Bladder microvascular endothelial cell (primary cell): ENCODE measurements at places on chromosomes 12 and 14. TPM values are rescaled to one million over a fixed set of nuclear protein-coding genes. Genes with fewer than 3 reads are reported as not detected.

PTPN6 gene
- total RNA-seq = 0.97 and 3.2 TPM in 2 replicates

PAPLN gene
- total RNA-seq = 7.8 and 73.1 TPM in 2 replicates

MDGA2 gene
- not detected in 2 replicates for total RNA-seq

PZP gene
- 0.94 and 1.1 TPM in 2 replicates for total RNA-seq

CIT gene
- 14.4 and 17.9 TPM in 2 replicates for total RNA-seq

CRIP2 gene
- 195 and 200 TPM in 2 replicates for total RNA-seq

MOK gene
- total RNA-seq = 1.8 and 2.8 TPM in 2 replicates

KRT71 gene
- not detected in 2 replicates for total RNA-seq
